Activated effector memory CD4-positive, alpha-beta T cell treated with Interleukin-2 at 50 U/mL for 16 hours (primary cell): ENCODE measurements at places on chromosomes 11 and 22.
A peak's percentile ranks its signal among the peaks of the same experiment; 100 is the strongest.

- no peak for DNase-seq
These were observed 53.1 kb upstream of the CLNS1A start for GRCh38 chr11:77690649-77691048.

DNA sequence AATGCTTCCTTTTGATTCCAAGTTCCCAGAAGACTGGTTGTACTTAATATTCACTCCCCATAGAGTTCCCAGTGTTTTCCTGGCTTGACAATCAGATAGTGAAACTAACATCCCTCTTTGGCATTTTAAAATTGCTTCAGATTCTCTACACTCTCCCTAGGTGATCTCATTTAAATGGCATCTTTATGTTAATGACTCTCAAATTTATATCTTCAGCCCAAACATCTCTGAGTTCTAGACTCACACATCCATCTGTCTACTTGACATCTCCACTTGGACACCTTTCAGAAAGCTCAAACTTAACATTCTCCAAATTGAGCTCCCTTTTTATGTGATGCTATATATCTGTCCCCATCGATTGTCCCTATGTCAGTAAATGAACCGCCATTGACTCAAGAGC lies 232.0 kb downstream of the NTM start:
- no peak for DNase-seq

- no peak for DNase-seq
These were observed 288.1 kb upstream of the SORL1-AS1 start for GRCh38 chr11:121740902-121741301.

DNA sequence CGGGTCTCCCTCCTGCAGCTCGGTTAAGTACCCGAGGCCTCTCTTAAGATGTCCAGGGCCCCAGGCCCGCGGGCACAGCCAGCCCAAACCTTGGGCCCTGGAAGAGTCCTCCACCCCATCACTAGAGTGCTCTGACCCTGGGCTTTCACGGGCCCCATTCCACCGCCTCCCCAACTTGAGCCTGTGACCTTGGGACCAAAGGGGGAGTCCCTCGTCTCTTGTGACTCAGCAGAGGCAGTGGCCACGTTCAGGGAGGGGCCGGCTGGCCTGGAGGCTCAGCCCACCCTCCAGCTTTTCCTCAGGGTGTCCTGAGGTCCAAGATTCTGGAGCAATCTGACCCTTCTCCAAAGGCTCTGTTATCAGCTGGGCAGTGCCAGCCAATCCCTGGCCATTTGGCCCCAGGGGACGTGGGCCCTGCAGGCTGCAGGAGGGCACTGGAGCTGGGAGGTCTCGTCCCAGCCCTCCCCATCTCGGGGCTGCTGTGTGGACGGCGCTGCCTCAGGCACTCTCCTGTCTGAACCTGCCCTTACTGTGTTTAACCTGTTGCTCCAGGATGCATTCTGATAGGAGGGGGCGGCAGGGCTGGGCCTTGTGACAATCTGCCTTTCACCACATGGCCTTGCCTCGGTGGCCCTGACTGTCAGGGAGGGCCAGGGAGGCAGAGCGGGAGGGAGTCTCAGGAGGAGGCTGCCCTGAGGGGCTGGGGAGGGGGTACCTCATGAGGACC lies 25.0 kb downstream of the FADS3 start:
- no peak for DNase-seq

DNA sequence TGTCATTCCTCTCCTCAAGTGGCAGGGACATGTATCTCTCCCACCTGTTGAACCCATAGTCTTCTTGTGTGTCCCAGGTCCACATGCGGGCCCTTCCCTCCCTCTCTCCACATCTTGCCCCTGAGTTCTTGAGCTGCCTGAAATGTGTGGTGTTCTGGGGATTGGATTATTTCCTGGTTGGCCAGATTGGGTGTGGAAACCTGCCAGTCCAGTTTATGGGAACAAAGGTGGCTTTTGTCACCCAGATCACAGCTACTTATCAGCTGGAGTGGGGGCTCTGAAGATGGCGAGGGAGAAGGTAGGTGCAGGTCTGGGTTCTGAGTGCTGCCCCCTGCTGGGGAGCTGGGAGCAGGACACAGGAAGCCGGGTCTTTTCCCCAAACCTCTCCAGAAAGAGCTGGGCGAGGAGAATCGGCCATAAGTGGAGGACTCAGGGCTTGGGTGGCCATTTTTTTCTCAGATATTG lies 14.2 kb downstream of the DTX4 start:
- peak; percentile 22 for DNase-seq

DNA sequence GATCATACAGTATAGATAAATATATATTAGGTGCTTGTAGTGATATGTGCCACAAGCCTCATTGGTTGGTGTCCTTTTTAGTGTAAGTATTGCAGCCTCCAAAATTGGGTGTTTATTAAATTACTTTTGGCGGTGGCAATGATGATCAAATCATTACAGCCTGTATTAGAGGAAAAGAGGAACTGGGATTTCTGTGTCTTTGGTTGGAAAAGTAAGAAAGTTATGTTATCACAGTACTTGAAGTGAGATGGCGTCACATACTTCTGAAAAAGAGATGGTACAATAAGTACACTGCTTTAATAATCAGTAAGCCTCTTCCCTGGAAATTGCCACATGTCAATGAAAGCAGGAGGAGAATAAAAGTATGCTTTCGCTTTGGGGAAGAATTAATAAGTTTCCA lies 523 bp upstream of the MPZL3 start:
- no peak for DNase-seq

GRCh38 chr22:46747646-46748045 lies 9.6 kb upstream of the CERK start:
- no peak for DNase-seq

DNA sequence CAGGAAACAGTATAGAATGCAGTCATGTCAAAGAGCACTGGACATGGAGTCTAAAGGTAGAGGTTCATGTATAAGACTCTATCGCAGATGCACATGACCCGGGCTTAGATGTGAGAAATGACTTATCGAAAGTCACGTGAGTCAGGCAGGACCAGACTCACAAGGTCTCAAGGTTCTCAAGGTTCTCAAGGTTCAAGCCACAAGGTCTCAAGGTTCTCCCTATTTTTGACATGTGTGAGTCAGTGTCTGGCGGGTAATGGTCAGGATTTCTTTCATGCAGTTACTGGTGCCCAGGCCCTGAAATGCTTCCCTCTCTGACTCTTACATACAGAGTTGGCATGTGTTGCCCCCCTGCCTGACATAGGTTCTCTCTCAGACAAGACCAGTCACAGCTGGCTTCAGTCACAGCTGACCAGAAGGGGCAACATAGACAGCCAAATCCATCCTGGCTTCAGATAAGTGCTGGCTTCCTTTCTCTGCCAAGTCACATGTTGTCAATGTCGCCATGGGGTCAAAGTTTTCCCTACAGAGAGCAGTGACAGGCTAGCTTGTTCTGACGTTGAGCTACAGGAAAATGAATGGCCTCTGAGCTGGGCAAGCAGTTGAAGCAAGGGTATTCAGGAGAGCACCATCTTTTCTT lies 10.1 kb downstream of the CSRP3 start:
- no peak for DNase-seq

DNA sequence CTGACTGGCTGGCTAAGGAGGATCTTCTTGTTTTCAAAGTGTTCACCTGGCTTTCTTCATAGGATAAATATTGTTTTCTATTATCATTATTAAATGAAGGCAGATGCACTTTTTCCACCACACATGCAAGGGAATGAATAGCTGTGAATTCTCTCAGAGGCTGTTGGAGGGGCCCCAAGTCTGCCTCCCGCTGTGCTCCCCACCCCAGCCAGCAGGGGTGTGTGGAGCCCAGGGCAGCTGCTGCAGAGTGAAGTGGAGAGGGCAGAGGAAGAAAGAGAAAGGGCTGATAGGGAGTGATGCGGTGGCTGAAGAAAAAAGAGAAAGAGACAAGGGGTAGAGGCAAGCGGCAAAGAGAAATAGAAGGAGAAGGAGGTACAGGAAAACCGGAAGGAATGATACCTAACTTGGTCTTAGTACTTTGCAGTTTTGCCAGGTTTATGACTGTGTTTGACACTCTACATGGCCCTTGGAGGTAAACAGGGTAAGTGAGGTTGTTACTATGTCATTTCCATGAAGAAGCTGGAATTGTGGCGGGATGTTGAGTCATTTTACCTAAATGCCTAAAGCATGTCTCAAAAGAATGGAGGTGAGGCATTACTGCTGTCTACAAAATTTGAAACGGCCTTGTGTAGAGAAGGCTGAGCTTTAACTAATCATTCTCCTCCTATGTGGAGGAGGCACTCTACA lies 145.7 kb upstream of the B3GAT1 start:
- no peak for DNase-seq

DNA sequence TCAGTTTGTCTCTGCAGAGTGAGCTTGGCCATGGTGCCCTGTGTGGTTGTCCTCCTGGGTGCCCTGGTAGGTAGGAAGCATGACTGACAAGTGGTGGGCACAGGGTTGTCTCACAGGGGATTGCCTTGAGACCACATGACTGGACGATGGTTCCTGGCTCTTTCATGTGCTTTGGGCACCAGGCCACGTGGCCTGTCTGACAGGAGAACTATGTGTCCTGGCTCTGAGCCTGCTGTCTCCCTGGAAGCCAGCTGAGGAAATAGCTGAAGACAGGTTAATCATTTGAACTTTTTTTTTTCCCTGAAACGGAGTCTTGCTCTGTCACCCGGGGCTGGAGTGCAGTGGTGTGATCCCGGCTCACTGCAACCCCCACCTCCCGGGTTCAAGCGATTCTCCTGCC lies 93.2 kb downstream of the LDLRAD3 start:
- no peak for DNase-seq

- no peak for DNase-seq
These were observed 45.6 kb downstream of the EIF3F start for GRCh38 chr11:8032576-8033304.

DNA sequence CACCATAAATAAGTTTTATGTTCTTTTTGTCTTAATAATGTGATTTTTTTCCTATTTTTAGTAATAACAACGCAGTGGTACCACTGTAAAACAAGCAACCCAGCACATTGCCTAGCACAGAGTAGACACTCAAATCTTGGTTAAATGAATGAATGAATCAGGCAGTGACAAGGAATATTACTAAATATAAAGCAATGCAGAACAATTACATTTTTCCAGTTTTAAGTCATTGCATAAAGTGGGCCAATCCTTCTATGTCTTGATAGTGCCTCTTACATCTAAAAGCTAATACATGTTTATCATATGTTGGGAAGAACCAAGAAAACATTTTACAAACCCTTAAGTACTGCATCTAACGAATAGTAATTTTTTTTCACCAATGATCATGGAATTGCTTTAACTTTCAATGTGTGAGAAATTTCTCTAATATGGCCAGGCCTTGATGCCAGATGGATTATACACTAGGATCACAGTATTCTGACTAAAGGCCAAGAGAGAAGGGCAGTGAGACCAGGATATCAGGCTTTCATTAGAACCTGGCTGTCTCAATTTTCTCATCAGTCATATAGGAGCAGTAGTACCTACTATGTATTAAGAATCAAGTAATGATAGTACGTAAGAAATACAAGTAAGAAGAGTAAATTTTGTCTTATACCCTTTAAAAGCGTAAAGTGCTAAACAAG lies 88.5 kb downstream of the TRIM44 start:
- no peak for DNase-seq

GRCh38 chr11:10387206-10388083 lies 67.6 kb upstream of the AMPD3 start:
- DNase-seq, result no peak

DNA sequence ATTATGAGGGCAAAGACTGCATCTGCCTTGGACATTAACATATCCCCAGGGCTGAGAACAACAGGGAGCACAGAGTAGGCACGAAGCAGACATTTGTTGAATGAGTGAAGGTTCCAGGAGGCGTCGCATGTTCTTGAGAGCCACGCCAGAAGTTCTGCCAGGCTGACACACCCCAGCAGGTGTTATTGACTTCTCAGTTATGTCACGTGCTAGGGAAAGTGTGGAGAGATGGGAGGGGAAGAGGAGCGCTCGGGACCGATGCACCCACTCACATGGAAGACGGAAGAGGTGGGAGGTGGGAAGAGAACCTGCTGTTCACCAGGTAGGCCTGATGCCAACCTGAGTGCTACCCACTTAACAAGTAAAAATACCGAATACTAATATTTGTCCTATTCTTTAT lies 232.8 kb downstream of the LARGE1 start:
- no peak for DNase-seq

DNA sequence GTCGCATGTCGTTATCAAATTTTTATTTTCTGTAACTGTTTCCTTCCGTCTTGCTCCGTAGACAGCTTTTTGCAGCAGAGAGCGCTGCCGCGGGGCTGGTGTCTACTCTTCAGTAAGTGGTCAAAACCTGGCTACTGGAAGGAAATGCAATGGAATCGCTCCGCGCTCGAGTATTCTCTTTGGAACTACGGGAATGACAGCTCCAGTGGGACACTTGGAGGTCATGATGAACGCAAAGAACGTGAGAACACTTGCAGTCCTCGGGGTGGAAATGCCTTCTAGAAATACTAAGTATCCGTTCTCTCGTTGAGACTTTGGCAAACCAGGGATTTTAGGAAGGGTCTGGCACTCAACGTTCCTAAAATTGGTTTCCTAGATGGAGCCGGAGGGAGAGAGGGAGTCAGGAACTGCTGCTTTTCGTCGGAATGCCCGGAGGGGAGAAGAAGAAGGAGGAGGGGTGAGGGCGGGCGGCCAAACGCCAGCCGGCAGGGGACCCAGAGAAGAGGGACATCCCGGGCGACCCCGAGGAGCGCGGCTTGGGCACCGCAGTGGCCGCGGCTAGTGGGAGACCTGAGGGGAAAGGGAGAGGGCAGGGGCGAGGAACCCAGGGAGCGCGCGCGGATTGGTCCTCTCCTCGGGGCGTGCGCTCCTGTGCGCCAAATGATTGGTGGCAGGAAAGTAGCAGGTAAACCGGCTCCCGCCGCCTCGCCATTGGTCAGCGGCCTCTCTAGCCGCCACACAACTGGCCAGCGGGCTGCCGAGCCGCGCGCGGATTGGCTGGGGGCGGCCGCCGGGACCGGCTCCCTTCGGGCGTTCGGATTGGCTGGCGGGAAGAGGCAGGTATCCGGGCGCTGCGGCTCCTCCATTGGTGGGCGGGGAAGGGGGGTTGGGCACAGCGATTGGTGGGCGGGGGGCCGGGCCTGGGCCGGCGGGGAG lies 490 bp upstream of the BMAL1 start:
- DNase-seq, result peak; percentile 97

- DNase-seq, result no peak
These were observed 11.7 kb upstream of the FOLR2 start for GRCh38 chr11:72204886-72205285.

- no peak for DNase-seq
These were observed 166.4 kb downstream of the CASP12 start for GRCh38 chr11:104731890-104732289.

GRCh38 chr11:46410021-46410420 lies 18.4 kb upstream of the CHRM4 start:
- DNase-seq, result no peak
